Dermis microvascular lymphatic vessel endothelial cell (primary cell): ENCODE measurements at places on chromosomes 12 and 14. TPM values are rescaled to one million over a fixed set of nuclear protein-coding genes. Genes with fewer than 3 reads are reported as not detected.

TMEM132C gene
- total RNA-seq: not detected in 2 replicates

GALNT16 gene
- 0.13 TPM in 2 replicates for total RNA-seq

TDRD9 gene
- 0.26 and 0.76 TPM in 2 replicates for total RNA-seq

KRT86 gene
- under 0.01 TPM in 1 of 2 replicates, not detected in the other for total RNA-seq

HCAR3 gene
- not detected in 2 replicates for total RNA-seq

VRTN gene
- total RNA-seq: not detected in 2 replicates

OTX2 gene
- total RNA-seq: not detected in 2 replicates
